GM18507 (cell line): ENCODE measurements at places on chromosomes 12 and 14.

- no peak for DNase-seq
Observed at GRCh38 chr12:55188974-55189556, 31.8 kb upstream of the OR10A7 start.

DNA sequence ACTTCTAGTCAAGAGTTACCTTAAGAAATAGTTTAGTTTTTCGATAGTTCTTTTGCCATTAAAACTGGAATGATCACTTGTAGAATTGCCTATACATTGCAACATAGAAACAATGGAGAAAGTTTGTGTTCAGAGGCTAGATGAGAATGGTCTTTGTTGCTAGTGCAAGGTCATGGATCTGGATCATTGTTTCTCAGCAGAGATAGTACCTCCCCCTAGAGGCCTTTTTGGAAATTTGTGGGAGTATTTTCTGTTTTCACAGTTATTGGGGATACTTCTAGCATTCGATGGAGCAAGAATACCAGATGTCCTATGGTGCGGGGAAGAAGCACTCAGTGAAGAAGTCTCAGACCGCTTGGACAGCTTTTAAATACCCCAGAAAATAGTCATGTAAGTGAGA lies 138.8 kb upstream of the HMGA2 start:
- DNase-seq, result no peak

- DNase-seq, result no peak
Observed at GRCh38 chr12:570921-571794, 92.1 kb downstream of the NINJ2 start.

DNA sequence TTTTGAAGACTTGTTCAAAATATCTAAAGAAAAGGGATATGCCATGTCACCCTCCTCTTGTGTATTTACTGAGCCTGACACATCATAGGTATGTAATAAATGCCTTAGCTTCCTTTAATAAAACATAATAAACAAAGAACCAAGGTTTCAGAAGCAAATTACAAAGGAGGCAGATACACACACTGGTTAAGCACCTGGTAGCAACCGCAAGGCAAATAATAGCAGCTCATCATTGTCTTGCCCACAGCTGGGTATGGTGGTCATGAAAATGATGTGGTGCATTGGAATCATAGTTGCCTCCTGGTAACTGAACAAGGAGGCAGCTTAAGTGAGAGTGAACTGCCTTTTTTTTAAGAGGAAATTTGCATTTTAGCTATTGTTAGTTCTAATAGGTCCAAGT lies 39.0 kb downstream of the PAX9 start:
- DNase-seq, result no peak

GRCh38 chr14:104931304-104931770 lies 6.7 kb downstream of the PLD4 start:
- DNase-seq, result no peak

- no peak for DNase-seq
Observed at GRCh38 chr12:42987216-42987650, 397.7 kb upstream of the PRICKLE1 start.

DNA sequence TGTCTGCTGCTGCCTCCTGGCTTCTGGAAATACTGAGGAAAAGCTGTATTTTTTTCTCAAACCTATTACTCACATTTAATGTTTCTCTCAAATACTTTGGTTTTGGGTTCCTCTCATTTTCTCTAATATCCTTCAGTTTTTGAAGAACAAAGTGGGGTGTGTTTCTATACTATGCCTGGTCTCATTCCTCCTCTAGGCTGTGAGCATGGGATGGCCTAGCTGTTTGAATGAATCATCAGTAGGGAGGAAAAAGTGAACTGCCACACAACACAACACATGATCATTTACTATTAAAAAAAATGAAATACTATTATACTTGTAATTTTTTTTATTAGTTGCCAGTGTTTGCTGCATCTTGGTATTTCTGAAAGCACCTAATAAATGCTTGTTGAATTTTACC lies 11.3 kb upstream of the SMCO3 start:
- DNase-seq, result no peak

DNA sequence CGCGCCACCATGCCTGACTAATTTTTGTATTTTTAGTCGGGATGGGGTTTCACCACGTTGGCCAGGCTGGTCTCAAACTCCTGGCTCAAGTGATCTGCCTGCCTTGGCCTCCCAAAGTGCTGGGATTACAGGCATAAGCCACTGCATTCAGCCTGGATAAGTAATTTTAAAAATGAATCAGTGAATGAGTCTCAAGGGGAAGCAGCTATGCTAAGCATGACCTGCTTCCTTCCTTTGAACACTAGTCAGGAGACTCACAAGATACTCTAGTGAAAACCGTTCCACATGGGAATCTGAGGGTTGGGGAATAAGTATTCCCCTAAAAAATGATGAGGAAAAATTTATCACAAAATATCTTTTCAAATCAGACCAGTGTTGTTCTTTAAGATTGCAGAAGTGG lies 10.7 kb upstream of the FAM234B start:
- no peak for DNase-seq

DNA sequence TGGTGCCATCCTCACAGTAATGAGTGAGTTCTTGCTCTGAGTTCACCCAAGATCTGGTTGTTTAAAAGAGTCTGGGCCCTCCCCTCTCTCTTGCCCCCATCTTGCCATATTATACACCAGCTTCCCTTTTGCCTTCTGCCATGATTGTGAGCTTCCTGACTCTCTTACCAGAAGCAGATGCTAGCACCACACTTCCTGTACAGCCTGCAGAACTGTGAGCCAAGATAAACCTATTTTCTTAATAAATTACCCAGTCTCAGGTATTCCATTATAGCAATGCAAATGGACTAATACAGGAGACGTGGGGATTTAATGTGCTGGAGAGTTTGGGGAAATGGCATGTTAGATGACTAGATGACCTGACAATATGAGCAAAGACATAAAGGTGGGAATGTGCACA lies 12.8 kb downstream of the SLC4A8 start:
- no peak for DNase-seq

- DNase-seq, result no peak
Observed at GRCh38 chr12:26524862-26525465, 308.0 kb downstream of the ITPR2 start.

GRCh38 chr12:45439039-45439438 lies 223.1 kb downstream of the ANO6 start:
- no peak for DNase-seq

GRCh38 chr12:1795221-1795784 lies 25.1 kb upstream of the LRTM2 start:
- no peak for DNase-seq

GRCh38 chr12:124510301-124510970 lies 57.0 kb downstream of the NCOR2 start:
- no peak for DNase-seq

DNA sequence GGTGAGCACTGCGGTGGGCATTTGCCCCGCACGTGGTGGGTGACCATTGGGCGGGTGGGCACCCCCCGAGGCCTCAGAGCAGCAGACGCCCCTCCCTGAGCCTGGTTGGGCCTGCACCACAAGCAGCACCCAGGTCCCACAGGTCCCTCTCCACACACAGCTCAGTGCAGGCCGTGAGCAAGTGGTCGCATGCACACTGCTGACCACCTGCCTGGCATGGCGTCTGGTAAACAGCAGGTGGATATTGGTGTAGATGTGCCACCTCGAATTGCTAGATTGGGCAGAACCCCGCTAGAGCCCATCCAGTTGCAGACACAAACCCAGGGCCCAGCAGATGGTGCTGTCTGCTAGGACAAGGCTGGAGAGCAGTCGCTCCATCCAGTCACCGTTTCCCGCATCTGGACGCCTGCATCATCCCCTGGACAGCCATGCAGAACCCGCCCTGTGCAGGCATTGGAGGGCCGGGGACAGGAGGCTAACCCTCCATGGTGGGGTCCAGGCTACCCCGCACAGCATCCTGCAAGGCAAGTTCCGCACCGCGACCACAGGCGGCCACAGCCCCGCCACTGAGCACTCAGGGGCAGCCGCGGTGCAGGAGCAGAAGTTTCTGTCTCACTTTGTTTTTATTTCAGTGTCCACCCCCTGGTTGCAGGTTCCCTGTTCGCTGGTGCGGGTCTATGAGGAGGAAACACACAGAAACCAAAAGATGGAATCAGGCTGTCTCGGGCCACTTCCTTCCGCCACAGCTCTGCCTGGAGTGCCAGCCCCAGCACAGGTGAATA lies 45.6 kb upstream of the RIMBP2 start:
- peak; percentile 32 for DNase-seq

GRCh38 chr12:112381406-112381882 lies 787 bp downstream of the HECTD4 start:
- DNase-seq, result no peak

GRCh38 chr12:48990552-48990951 lies 8.6 kb downstream of the DDN start:
- no peak for DNase-seq

DNA sequence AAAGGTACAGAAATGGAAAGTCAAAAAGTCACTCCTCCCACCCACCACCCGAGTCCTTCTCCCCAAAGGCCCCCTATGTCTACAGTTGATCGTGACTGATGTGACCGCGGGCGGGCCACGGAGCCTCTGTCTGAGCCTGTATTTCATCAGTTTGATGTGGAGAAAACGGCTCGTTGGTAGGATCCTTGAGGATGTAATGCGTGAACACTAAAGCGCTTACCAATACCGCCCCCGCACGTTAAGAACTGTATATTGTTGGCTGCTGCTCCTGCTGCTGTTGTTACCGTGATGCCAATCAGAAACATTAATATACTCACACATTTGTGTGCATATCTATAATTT lies 24.6 kb upstream of the UBC start:
- DNase-seq, result no peak

DNA sequence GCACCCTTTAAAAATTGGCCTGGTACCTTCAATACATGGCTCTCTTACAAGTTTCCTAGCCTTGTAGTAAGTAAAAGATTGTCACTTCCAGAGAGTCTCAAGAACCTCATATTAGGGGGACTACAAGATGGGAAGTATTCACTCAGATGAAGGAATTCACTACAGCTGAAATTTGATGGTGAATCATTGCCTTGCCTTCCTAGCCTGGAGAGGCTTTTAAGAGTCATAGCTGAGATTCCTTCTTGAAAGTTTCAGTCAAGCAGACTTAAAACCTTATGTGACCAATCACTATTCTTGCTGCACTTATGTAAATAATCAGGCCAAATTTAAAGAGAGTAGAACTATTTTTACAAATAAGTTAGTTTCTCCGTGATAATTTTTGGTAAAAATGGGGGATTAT lies 451.6 kb downstream of the TRHDE start:
- no peak for DNase-seq

- DNase-seq, result no peak
Observed at GRCh38 chr12:75177997-75178396, 31.6 kb downstream of the KCNC2 start.

- peak; percentile 3 for DNase-seq
Observed at GRCh38 chr12:116172224-116172849, 105.2 kb downstream of the MED13L start.

- DNase-seq, result no peak
Observed at GRCh38 chr14:55514819-55515490, 65.1 kb upstream of the KTN1 start.

DNA sequence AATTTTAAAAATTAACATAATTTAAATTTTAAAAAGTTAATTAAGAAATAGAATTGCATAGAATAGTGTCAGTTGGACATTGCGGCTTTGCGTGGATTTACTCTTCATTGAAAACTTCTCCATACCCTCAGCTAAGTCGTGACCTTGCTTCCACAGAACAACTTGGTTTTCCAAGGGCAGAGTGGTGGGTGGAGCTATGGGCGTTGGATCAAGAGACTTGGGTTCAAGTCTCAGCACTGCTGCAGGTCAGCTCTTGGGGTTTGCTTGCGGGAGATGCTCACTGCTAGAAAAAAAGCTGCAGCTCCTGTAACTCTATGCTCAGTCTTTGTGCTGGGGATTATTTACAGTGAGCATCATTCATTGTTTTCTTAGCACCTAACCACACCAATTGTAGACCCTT lies 133.7 kb downstream of the PRIMA1 start:
- DNase-seq, result no peak

- no peak for DNase-seq
Observed at GRCh38 chr12:15265875-15266274, 44.7 kb upstream of the RERG start.

DNA sequence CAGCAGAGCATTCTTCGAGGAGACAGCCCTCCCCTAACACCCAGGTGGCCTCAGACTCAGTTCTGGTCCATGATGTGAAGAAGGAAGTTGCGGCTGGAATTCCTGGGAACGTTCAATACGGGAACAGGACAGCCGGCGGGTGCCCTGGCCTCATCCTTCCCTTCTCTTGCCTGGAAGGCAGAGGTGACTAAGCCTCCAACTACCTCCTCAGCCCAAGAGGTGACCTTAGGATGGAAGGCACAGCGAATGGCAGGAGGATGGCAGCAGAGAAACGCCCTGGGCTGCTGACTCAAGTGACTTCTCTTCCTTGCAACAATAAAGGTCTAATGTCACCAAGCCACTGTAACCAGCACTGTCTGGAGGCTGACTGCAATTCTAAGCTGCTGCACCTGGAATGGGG lies 36.1 kb downstream of the DHX37 start:
- no peak for DNase-seq

DNA sequence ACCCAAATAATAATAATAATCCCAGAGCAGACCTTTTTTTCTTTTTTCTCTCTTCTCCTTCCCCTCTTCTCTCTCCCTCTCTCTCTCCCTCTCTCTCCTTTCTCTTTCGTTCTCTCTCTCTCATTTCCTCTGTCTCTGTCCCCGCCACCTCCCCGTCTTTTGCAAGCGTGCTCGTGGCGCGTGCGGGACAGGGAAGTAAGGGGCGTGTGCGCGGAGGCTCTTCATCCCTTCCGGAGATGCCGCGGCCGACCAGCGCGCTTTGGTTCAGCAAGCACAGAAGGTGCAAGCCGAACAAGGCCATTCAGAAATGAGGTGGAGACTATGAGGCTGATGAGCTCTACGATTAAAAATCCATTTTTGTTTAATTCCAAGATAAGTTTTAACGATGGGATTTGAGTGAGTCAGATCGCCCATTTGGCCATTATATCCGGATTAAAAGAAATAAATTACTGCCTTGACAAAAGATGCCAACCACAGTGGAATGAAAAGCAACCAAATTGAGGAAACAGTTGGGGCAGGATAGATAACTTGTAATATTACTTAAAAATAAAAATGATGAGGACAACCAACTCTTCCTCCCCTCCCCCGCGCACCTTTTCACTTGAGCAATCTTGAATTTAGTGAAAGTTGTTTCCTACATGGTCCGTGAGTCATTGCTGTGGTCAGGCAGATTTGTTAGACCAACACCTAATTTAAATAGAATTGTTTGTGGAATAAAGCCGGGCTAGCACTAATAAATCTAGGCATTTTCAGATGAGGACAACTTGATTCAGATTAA lies 1.2 kb upstream of the AMIGO2 start:
- DNase-seq, result no peak

GRCh38 chr12:87953256-87953860 lies 75.8 kb downstream of the C12orf50 start:
- no peak for DNase-seq

- DNase-seq, result no peak
Observed at GRCh38 chr12:108777156-108777555, 45.8 kb upstream of the CORO1C start.

DNA sequence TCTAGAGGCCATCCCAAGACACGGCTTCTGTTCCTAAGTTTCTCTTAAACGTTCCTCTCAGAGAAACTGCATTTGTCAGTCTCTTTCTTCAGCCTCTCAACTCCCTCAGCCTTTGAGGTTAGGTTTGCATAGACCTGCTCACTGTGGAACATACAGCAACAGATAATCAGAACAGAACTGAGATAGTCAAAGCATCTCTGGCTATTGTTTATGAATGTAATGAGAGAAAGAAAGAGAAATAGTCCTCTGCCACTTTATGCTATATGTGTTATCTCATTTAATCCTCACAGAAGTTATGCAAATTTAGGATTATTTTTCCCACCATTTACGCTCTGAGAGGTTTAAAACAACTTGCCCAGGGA lies 190.6 kb downstream of the PHLDA1 start:
- no peak for DNase-seq

- no peak for DNase-seq
Observed at GRCh38 chr12:60138526-60138925, 542.7 kb downstream of the SLC16A7 start.
